ENCODE measurements at places on chromosomes 6 and 20. TPM values are rescaled to one million over a fixed set of nuclear protein-coding genes. Genes with fewer than 3 reads are reported as not detected.

The MYCT1 gene
- total RNA-seq = 13.6 TPM

The PRDM1 gene
- 2.4 TPM for total RNA-seq

The FAM83C gene
- not detected for total RNA-seq

The VTA1 gene
- total RNA-seq = 28.5 TPM

The LY6G6D gene
- not detected for total RNA-seq

The EYA2 gene
- 14.4 TPM for total RNA-seq

The IRAK1BP1 gene
- 5.6 TPM for total RNA-seq

The TBXT gene
- not detected for total RNA-seq

GRCh38 chr6:109910571-109910970 lies 67.5 kb upstream of the GPR6 start:
- no peak for DNase-seq

- DNase-seq = no peak
Observed at GRCh38 chr6:97231911-97232310, 51.1 kb downstream of the MMS22L start.

DNA sequence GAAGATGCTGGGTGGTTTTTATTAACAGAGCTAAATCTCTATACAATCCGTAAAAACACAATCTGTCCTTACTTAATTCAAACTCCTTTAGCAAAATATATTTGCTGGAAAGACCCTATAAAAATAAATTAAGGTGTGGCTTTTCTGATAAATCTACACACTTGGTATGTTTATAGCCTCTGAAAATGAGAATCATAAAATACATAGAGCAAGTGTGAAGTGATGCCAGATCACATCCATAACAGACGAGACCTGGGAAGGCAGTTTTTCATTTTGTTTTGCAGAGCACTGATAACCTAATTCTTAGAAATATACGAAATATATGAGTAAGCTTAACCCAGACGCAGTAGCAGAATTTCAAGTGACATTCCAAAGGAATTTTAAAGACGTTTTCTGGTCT lies 10.4 kb upstream of the DDO start:
- DNase-seq = no peak

DNA sequence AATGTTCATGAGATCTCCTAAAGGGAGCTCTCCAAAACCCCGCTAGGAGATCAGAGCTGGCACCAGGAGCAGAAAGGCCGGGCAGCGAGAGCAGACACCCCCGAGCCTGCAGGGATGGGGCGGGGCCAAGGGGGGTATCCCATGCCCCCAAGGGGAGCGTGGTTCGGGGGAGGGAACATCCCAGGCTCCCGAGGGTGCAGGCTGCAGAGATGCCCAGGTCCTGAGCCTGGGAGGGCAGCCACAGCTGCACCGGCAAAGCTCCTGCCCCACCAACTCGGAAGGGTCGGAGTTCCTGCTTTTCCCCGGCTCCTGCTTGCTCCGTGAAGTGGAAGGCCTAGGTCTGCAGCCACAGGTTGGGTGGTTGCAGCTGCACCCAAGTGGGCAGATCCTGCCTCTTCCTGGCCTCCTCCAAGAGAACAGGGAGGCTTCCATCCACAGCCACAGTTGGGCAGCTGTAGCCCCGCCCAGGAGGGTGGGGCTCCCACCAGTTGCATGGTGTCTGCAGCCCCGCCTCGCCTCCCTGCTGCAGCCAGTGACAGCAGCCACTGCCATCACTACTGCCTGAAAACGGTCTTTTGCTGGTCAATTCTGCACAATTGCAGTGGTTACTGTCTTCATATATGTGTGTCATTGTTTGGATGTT lies 13.4 kb upstream of the GMNN start:
- no peak for DNase-seq

- DNase-seq = no peak
Observed at GRCh38 chr6:167058261-167058660, 59.1 kb downstream of the CEP43 start.

GRCh38 chr6:11598687-11599086 lies 61.1 kb downstream of the TMEM170B start:
- no peak for DNase-seq

DNA sequence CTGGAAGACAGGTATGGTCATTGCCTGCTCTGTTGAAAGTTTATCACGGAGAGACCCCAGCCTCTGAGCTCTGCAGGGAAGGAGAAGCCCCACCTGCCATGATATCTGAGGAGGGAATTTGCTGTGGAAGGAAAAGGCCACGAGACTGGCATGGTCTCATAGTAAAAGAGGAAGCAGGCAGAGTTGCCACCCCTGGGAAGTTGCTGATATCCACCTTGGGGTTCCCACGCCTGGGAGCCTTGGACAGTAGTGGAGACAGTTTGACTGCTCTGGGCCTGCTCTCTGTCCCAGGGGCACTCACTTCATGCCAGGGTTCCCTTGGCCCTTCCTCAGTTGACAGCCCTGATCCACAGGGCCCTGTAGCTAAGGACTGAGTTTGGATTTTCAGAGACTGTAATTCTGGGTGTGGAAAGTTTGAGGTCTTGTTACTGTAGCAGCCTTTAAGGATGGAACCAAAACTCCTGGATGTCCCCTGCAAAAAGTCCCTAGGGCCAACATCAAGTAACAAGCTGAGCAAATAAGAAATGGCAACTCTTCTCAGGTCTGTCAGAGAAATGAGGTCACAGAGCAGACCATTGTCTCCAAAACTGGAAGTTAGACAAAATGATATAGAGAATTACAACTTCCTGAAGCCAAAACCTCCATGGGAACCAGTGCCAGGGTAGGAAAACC lies 6.9 kb upstream of the SIRPB1 start:
- no peak for DNase-seq

DNA sequence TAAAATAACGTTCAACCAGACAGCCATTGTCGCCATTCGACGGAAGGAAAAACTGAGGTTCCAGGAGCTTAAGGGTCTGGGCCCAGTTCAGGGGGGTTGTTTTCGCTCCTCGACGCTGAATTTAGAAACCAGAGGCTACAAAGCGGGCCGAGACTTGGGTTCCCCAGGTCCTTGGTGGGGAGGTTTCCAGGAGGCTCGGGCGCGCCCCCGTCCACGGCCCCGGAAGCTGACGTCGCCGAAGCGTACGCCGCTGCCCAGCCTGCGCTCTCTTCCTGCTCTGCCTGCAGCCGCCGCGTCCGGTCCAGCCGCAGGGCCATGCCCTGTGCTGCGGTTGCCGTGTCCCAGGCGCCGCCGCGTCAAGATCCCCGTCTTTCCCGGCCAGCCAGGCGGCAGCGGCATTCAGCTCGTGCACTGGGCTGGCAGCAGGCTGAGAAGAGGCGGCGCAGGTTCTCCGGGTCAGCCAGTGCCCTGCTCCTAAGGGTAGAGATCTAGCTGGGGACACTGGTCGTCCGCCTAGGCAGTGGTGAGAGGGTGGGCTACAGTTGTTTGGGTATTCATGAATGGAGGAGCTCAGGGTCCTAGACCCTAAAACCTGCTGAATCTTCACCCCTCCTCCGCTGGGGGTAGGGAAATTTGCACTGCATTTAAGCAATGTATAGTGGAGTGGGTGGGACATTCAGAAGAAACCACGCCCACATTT lies 901 bp upstream of the TRIM26 start:
- peak; percentile 97 for DNase-seq

GRCh38 chr6:167573461-167574215 lies 248.8 kb downstream of the TTLL2 start:
- peak; percentile 79 for DNase-seq

- no peak for DNase-seq
Observed at GRCh38 chr20:38269040-38269439, 8.5 kb upstream of the KIAA1755 start.

GRCh38 chr20:5041433-5041832 lies 40.1 kb upstream of the SLC23A2 start:
- DNase-seq = peak; percentile 81

DNA sequence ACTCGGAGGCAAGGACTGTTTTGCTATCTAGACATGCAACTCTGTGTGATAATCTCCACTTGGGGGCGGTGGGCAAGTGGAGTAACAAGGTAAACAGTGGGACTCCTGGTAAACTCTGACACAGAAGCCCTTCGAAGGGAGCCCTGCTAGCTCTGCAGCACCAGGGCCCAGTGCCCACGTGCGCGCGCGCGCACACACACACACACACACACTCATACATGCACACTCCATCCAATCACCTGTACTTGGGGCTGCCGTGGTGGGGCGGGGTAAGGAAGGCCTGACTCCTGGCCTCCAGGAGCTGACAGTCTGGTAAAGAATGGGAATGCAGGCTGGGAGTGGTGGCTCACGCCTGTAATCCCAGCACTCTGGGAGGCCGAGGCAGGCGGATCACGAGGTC lies 36.4 kb downstream of the TAF4 start:
- no peak for DNase-seq

DNA sequence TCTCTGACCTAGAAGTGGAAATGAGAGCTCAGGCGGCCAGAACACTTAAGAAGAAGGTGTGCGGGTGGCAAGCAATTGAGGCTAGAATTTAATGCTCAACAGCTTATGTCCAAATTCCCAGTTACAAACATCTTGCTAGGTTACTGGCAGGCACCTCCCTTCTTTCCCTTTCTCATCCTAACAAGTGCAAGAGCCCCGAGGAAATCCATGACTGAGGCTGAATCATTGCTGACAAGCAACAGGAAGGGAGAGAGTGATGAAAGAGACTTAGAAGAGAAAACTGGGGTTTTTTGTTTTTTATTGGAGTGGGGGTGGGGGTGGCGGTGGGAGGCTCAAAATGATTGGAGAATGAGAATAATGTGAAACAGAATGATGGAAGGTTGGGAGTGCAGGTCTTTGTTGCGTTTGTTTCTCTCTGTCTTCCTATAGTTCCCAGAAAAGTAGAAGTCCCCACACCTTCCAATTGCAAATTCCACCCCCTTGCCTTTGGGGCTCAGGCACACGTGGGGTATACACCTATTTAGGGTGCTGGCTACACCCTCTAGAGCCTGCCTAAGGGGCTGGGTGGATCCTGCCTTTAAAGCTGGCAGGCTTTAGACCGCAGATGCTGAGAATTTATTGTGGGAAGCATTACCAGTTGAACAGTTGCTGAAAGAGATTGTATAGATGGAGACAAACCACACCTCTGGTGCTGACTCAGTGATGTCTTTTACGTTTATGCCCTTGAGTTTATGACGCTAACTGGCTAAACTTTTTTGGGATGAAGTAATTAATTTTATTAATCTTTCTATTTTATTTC lies 1.4 kb downstream of the FAM83B start:
- no peak for DNase-seq

GRCh38 chr6:7761051-7761450 lies 35.2 kb downstream of the BMP6 start:
- no peak for DNase-seq

Data from posterior vena cava (tissue), 2 donors.